T-helper 2 cell treated with Interferon-gamma antibody and Interleukin-4, amounts not matched to agents 5 μg/mL and 100 μg/mL, for 36 hours (primary cell): ENCODE measurements at places on chromosomes 6 and 20.

- no peak for DNase-seq
- peaks cover 19% of the 10 kb centered on the region for H3K27me3 ChIP-seq
- no peaks in the 10 kb centered on the region for H3K4me1 ChIP-seq
- no peaks in the 10 kb centered on the region for H3K36me3 ChIP-seq
Measured at GRCh38 chr20:5327356-5327755, 10.6 kb upstream of the PROKR2 start.

- no peak overlapping the region for H3K27ac ChIP-seq
- H3K4me1 ChIP-seq: no peaks in the 10 kb centered on the region
- H3K36me3 ChIP-seq: no peaks in the 10 kb centered on the region
- no peak overlapping the region for H3K4me3 ChIP-seq
- peaks cover 25% of the 10 kb centered on the region for H3K27me3 ChIP-seq
- no peak for DNase-seq
Measured at GRCh38 chr20:46458866-46459750, 52.7 kb upstream of the ELMO2 start.

- peaks cover 30% of the 10 kb centered on the region for H3K36me3 ChIP-seq
- peak overlapping the region; percentile 53 for H3K27ac ChIP-seq
- no peaks in the 10 kb centered on the region for H3K27me3 ChIP-seq
- H3K4me1 ChIP-seq: peaks cover 51% of the 10 kb centered on the region
Measured at GRCh38 chr20:32526125-32526524, 59.0 kb downstream of the NOL4L start.

GRCh38 chr6:44663860-44664634 is 276.5 kb downstream of the CDC5L start:
- H3K36me3 ChIP-seq: no peaks in the 10 kb centered on the region
- no peak overlapping the region for H3K4me3 ChIP-seq
- peaks cover 4% of the 10 kb centered on the region for H3K4me1 ChIP-seq
- DNase-seq: no peak

GRCh38 chr6:4208158-4208557 is 72.8 kb upstream of the ECI2 start:
- H3K36me3 ChIP-seq: peaks cover 2% of the 10 kb centered on the region
- no peak overlapping the region for H3K27ac ChIP-seq
- H3K4me1 ChIP-seq: peaks cover 12% of the 10 kb centered on the region
- H3K4me3 ChIP-seq: no peak overlapping the region

GRCh38 chr6:12026120-12026519 is 14.0 kb downstream of the HIVEP1 start:
- no peaks in the 10 kb centered on the region for H3K27me3 ChIP-seq
- no peak for DNase-seq
- H3K4me1 ChIP-seq: peaks cover 22% of the 10 kb centered on the region
- no peak overlapping the region for H3K4me3 ChIP-seq
- peaks cover 53% of the 10 kb centered on the region for H3K36me3 ChIP-seq

DNA sequence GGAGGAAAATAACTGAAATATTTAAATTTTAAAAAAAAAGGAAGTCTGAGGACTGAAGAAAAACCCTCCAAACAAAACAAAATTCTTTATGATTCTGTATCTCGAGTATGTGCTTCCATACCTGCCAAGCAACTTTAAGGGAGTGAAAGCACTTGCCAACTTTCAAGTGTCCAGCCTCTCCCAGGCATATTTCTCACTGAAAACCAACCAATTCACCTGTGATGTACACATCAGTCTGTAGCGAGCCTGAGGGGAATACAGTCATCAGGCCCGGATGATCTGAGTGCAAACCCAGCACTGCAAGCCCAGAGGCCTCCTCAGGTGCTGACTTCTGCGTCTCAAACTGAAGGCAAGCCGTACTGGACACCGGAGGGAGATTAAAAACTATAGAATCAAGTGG is 164.8 kb upstream of the NT5E start:
- DNase-seq: no peak
- no peaks in the 10 kb centered on the region for H3K36me3 ChIP-seq
- no peak overlapping the region for H3K4me3 ChIP-seq
- H3K27ac ChIP-seq: no peak overlapping the region
- H3K27me3 ChIP-seq: no peaks in the 10 kb centered on the region

DNA sequence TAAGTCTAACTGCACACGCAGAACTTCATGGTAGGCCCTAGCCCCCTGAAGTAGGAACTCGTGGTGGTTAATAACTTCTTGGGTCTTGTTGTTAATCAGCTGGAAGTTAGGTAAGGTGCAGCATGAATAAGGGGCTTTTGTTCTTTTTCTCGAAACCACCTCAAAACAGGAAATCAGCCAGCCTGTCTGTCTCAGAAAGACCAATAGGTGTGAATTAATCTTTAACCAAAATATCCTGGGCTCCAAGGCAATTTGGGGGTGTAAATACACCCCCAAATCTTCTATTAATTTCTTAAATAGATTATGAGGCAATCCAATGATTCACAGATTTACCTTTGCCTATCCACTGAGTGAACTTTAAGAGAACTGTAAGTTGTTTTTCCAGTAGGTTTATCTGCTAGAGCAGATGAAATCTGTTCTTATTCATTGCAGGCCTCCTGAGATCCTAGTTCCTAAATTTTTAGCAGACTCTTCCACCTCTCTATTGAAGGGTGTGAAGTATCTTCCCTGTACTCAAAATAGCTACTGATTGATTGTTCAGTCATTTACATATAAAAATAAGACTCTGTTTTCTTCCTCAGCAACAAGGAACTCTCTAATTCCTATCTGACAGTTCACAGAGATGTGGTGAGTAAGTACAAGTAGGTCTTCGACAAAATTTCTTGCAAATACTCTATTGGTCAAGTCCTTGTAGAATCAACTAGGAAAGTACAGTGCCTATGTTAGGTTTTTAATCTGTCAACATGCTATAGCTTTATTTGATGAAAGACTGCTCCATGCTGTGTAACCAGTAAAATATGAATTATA is 427.1 kb upstream of the NOX3 start:
- no peaks in the 10 kb centered on the region for H3K36me3 ChIP-seq
- H3K4me3 ChIP-seq: no peak overlapping the region
- no peaks in the 10 kb centered on the region for H3K4me1 ChIP-seq
- no peak overlapping the region for H3K27ac ChIP-seq
